ENCODE measurements at places on chromosomes 3 and 15. TPM values are rescaled to one million over a fixed set of nuclear protein-coding genes. Genes with fewer than 3 reads are reported as not detected.

Gene ANKDD1A
- total RNA-seq: 6.3 TPM

DNA sequence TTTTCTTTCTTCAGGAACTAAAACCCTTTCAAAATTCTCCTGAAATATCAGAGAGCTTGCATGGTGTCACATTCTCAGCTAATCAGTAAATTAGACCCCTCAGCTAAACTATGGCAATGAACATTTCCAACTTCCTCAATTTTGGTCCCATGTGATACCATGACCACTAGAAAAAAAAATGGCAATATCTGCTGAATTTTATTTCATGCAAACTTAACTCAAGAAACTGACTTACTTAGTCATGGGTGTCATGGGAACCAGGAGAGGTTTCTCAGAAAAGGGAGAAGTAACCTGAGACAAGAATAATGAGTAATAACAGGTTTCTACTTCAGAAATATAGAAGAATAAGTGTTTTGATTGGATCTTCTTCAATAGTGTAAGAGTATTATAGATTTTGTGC is 784.6 kb upstream of the ALCAM start:
- no peak for DNase-seq

GRCh38 chr3:94985778-94986177 is 922.9 kb downstream of the NSUN3 start:
- DNase-seq: no peak

Gene SLCO3A1
- 12.7 TPM for total RNA-seq

- no peak for DNase-seq
These were observed 188.4 kb downstream of the ADAMTSL3 start for GRCh38 chr15:83842281-83842680.

DNA sequence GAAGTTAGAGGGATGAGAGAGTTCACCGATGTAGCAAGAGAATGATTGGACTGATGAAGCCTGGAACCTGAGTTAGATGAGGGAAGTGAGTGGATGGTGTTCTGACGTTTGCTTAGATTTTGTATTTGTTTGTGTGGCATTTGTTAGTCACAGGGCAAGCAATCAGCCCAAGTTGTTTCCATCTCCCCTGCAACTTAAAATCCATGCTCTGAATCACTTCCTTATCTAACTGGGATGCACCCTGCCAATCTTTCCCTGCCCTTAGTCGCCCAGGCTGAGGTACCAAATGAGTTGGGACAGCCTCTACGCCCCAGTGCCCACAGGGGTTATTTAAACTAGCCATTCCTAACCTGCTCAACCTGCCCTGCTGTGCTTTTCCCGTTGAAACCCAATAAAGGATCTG is 12.6 kb downstream of the PAQR5 start:
- no peak for DNase-seq

Gene EFHB
- total RNA-seq: 0.51 TPM

- no peak for DNase-seq
These were observed 532.1 kb upstream of the SEMA6D start for GRCh38 chr15:47184908-47185801.

DNA sequence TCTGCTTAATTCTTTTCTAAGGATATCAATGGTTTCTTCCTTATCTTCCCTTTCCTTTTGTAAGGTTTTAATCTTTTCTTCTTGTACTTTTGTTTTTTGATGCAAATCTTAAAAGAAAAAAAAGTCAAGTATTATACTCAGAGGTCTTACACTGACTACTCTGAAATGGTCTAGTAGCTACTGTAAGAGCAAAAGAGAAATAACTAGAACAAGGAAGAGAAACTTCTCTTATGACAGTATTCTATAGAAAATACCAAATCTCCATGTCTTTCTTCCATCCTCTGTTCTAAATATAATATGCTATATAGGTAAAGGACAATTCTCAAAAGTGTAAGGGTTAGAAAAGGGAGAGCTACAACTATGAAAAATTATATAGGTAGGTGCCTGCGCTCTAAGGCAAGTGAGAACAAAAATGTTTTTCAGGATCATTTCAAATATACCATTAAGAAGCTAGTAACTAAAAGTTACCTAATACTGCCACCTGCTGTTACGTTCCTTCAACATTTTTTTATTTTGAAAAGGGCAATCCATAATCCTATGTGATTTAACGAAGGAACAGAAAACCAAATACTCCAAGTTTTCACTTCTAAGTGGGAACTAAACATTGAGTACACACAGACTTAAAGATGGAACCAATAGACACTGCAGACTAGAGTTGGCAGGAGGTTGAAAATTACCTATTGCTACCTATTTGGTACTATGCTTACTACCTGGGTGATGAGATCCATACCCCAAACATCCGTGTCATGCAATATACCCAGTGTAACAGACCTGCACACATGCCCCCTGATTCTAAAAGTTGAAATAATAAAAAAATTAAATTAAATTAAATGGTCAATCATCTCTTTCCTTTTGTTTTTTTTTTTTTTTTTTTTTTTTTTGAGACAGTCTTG is 36.7 kb downstream of the CIP2A start:
- DNase-seq: no peak

DNA sequence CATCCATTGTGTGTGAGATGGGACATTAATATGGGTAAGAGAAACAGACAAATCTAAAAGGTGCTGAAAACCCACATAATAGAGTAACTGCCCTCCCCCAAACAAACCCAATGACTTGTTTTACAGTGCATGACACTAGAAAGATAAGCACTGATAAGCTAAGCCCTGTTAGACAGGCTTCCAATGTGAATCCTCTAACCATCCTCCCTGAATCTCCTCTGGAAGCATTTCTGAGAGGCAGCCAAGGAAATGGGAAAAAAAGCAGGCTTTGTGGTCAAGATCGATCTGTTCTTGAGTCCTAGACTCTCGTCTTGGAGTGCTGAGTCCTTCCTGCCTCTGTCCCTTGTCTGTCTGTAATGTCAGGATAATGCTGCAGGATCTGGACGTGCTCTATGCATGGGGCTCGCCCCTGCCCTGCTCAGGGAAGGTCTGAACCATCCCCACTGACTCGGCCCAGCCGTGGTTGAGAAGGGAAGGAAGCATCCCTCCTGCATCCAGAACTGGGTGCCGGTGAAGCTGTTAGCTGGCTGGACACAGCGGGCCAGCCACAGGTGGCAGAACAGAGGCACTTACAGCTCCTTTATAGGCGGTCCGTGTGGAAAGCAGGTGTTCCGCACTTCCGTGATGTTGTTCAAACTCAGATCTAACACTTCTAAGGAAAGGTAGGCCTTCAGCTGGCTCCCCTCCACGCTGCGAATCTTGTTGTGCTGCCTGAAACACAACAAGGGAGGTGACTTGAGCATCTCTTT is 84.1 kb downstream of the LRIG1 start:
- no peak for DNase-seq

DNA sequence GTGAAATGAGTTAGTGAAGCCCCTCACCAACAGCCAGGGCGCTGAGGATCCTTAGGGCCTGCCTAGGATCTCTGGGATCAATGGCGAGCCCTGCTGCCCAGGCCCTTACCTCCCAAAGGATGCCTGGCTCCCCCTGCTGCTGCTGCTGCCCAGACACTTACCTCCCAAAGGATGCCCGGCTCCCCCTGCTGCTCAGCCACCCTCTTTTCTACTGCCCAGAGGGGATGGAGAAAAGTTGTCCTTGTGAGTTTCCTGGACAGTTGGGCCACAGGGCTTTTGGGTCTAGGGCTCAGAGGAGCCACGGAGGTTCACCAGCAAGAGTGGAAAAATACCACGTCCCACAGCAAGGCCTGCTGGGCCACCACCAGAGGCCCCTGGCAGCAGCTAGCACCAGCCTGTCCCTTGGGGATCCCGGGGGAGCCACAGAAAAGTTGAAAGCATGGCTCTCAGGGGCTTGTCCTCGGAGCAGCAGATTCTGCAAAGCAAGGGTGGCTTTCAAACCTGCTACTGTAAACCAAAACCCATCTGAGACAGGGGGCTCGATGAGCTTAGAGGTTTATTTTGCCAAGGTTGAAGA is 59.4 kb downstream of the SLC6A6 start:
- peak; percentile 58 for DNase-seq

GRCh38 chr15:70447928-70448698 is 315.2 kb downstream of the UACA start:
- peak; percentile 49 for DNase-seq

DNA sequence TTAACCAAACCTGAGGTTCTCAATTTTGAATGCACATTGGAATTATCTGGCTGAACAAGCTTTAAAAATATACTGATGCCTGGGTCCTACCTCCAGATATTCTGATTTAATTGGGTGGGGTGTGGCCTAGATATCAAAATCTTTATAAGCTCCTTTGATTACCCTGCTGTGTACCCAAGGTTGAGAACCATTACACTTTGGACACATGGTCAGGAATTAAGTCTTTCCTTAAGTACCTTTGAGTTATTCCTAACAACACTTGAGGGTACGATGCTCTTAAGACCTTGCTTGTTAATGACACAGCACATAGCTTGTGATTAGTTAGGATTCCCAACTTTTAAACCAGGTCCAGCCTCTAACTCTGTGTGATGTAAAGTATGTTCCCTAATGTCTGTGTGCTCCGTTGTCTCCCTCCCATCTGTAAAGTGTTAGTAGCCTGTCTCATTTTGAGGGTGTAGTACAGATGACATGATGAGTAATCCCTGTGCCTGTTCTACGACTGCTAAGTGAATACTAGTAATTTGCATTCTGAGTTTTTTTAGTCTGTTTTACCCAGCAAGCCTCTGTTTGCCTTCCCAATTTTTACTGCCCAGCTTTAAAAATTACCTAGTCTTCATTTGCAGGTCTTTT is 154.9 kb downstream of the KLHL25 start:
- DNase-seq: no peak

Gene IL5RA
- 0.74 TPM for total RNA-seq

GRCh38 chr3:103380391-103380790 is 945.6 kb downstream of the ZPLD1 start:
- DNase-seq: no peak
